ENCODE measurements at places on chromosomes 6 and 20.

DNA sequence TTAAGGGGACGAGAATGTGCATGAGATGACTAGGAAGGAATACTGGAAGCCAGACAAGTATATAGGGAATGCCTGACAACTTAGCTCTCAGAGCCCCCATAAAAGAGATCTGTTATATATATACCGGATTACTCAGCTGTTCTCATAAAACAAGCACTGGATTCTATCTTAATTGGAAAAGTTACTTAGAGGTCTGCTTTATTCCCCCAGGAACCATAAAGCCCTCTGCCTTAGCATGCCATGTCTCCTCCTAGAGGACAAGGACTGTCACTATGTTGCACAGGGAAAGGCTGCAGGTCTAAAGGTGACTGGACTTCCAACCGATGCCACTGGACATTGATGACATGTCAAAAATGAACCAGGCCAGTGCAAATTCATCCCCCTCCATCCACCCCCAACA, 6.4 kb downstream of the EXOC2 start:
- DNase-seq, result no peak

DNA sequence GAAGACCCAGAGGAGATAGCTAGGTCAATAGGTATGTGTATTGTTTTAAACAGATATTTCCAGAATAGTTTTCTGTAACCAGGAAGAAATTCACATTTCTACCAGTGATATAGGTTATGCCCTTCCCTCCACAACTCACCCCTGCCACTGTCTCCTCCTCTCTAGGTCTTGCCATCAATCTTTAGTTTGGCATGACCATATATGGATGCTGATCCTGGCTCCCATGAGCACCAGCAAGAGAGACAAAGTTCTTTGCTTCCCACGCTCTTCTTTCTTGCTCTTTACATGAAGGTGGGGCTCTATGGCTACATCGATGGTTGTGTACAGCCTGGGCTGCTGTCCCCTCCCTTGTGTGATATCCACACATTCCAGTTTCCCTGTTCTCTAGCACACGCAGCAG, 459.4 kb upstream of the ID4 start:
- no peak for DNase-seq

DNA sequence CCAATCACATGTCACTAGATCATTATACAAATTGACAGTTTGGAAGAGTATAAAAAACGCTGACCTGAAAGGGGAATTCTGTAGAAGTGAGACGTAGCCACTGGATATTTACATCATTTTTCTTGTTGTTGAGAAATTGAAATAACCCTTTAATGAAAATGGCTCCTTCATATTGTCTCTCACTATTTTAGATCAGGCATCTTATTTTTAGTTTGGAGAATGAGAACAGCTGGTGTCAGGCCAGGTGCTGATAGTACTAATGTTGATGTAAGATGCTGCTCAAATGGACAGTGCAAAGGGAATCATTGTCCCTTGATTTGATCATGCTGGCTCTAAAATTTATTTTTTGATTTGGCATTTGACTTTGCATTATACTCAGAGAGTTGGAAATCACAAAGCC, 17.4 kb downstream of the NKAIN2 start:
- DNase-seq, result no peak

DNA sequence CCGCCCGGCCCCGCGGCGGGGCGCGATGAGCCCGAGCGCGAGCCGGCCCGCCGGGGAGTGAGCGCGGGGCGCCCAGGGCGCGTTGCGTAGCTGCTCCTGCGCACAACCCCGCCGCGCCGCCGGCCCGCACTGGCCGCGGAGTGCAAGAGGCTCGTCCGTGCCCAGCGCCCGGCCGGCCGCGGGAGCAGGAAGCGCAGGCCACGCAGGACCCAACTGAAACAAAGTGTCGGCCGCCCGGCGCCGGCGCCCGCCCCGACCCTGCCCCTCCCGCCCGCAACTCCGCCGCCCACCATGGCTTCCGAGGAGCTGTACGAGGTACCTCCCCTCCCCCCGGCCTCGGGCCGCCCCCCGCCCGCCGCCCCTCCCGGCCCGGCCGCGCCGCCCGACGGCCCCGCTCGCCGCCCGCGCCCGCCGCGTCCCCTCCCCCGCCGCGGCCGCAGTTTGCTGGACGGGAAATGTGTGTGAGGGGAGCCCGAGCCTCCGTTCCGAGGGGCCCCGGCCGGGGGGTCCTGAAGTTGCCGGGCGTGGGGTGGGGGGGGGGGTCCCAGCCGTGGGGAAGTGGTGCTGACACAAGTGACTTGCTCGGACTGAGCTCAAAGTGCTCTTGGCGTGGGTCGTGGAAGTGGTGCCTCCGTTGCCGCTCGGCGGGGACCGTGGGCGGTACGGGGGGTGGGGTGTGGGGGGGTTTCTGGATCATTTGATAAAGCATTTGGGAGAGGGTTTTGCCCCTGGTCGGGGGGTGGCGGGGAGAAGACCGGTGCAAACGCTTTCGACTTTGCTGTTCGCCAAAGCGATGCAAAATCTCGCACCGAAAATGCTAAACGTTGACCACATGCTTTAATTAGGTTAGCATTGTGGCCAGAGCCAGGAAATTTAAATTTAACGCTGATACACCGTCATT, 539 bp downstream of the CDYL start:
- DNase-seq, result peak; percentile 63

GRCh38 chr20:38700141-38700540, 24.1 kb upstream of the SLC32A1 start:
- DNase-seq, result no peak

GRCh38 chr6:158575550-158575949, 15.7 kb downstream of the TMEM181 start:
- DNase-seq, result no peak

- DNase-seq, result no peak
Observed at GRCh38 chr20:23257848-23258746, 92.5 kb upstream of the NXT1 start.

GRCh38 chr20:50186151-50186885, 4.3 kb upstream of the CEBPB start:
- DNase-seq, result peak; percentile 53

DNA sequence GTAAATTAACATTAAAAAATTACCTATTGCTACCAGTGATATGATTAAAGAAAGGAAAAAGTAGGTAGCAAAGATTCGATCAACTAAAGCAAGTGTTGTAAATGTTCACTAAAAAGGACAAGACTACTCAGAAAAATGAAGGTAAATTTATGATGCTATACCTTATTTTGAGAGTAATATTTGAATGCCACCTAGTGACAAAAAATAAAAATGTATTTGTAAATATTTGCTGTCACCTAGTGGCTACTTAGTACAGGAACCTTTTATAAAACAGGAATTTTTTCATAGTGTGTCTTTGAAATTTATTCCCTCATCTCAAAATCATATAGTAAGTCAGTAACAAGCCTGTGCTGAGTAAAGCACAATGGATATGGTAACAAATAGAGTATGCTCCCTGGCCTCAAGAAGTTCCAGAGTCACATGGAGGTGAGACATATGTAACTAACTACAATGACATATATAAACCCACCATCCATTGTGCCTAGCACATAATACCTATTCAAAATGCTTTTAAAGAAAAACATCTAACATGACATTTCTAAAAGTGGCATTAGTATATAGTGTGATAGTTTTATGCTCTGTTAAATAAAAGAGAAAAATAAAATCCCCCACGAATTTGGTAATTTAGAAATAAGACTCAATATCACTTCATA, 193.1 kb upstream of the SIM1 start:
- DNase-seq, result no peak

DNA sequence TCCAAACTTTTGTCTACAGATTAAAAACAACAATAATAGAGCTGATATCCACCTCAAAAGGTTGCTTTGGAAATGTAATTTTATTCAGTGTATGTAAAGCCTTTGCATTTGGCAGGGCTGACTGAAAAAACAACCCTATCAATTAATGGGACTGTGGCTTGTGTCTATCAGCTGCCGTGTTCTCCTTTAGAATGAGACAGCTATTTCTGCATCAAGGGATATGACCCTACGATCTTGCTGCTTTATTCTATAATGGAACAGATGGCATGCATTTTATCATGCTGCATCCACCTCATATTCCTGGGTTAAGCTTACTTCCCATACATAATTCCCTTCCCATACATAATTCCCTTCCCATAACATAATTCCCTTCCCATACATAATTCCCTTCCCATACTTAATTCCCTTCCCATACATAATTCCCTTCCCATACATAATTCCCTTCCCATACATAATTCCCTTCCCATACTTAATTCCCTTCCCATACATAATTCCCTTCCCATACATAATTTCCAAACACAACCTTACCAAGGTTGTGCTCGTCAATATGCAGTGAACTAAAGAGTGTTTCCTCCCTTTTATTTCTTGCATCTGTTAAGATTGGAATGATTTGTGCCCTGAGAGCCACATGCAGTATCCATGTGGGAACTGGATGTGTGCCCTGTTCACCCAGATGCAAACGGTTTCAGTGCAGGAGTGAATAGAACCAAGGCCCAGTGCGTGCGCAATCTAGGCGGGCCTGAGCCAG, 26.8 kb downstream of the SERPINB6 start:
- DNase-seq, result peak; percentile 3

GRCh38 chr6:169271877-169272216, 18.2 kb upstream of the THBS2 start:
- no peak for DNase-seq

DNA sequence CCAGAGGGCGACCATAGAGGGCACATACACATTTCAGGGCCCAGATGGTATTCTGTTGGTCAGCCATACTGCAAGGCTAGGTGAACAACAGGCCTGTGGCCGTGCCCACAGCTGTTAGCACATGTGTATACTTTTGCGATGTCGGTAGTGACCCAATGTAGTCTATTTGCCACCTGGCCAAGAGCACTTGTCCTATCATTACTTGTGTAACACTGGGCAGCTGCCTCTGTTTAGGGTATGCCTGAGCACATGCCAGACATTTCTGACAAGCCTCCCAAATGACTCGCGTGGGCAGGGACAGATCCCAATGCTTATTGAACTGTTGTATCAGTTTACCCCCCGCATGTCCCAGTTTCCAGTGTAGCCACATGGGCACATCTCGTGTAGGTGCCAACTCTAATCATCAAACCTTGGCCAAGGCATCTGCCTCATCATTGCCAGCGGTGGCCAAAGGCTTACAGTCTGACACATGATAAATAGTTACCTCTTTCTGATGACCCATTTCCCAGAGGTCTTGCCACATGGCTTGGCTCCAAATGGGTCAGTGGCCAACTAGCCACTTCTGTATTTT, 74.4 kb upstream of the FBXL4 start:
- no peak for DNase-seq

- no peak for DNase-seq
Observed at GRCh38 chr6:117018771-117019170, 141.7 kb downstream of the RFX6 start.

GRCh38 chr6:105174512-105174911, 5.3 kb downstream of the POPDC3 start:
- no peak for DNase-seq

DNA sequence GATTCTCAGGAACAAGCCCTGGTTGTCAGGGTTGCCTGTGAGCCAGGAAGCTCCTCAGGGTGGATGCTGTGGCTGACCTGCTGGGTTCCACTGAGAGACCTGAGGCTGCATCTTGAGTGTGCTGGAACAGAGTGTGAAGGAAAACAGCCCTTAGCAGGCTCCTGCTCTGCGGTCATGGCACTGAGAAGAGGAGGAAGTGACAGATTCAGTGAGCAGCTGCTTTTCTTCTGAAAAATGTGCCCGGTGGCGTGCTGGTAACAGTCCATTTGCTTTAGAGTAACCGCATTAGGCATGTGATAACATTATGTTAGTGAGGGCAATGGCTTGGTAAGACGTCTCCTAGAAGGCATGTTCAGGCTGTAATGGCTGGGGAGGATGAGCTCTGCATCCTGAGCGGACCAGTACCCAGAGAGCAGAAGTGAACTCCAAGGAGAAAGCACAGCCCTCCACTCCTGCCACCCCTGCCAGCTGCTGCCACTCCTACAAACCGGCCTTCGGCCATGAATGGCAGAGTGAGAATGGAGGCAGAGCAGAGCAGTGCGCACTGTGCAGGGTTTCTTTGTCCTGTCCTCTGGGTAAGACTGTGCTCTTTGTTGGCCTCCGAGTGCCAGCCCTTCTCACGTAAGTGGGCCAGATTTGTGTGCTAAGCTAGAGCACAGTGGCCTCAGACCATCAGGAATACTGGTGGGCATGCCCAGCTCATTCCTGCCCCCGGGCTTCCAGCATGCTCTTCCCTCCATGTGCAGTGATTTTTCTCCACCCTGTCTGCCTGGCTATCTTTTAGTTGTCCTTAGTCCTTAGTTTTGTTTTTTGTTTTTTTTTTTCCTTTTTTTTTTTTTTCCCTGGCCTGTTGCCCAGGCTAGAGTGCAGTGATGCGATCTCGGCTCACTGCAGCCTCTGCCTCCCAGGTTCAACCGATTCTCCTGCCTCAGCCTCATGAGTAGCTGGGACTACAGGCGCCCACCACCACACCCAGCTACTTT, 98.1 kb upstream of the VSTM2L start:
- no peak for DNase-seq

- no peak for DNase-seq
Observed at GRCh38 chr6:131958542-131959470, 7.6 kb upstream of the CCN2 start.

DNA sequence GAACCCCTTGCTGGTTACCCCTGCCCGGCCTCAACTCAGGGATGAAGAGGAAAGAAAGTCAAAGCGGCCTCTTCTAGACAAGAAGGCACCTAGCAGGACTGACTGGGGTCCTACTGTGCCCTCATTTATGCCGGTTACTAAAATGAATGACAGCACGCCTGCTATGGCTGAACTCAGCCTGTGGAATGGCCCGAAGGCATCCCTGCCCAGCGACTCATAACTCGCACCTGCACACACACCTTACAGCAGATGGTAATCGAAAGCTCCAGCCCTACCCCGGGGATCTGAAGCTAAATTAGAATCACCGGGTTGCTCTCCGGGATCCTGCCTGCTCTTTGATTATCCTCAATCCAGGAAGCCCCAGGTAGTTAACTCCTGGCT, 747 bp upstream of the TXNDC5 start:
- DNase-seq, result no peak

GRCh38 chr20:63807654-63808053, 23.4 kb downstream of the ZBTB46 start:
- DNase-seq, result no peak

GRCh38 chr20:40494248-40494647, 194.8 kb downstream of the MAFB start:
- DNase-seq, result no peak

DNA sequence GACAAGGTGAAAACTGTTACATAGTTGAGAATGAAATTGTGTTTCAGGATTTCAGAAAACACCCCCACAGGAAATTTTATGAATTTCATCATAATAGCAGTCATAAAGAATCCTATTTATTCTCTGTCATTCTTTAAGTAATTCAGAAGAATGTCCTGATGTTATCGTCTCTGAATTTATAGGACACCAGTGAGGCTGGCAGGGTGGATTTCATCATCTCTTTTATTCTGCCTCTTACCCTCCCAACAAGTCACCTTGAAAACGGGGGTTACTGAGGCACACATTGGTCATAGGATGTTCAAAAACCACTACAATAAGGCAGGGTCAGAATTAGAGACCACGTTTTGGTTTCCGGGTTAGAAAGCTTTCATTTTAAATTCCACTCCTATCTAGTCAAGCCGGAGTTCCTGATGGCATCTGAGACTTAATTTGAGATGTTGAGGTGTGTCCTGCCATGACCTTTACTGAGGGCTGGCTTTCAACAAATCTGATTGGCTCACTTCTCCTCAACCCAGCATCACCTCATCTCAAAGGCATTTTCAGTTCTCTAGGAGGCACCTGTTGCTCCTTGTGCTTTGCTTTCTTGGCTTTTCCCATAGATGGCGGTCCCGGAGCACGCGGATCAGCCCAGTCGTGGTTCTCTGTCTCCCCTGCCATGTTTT, 230.6 kb upstream of the SUPT3H start:
- no peak for DNase-seq
